CD4-positive, alpha-beta T cell (primary cell): ENCODE measurements at places on chromosomes 4 and X. TPM values are rescaled to one million over a fixed set of nuclear protein-coding genes. Genes with fewer than 3 reads are reported as not detected.

The CPLX1 gene
- 1.5 TPM for total RNA-seq

DNA sequence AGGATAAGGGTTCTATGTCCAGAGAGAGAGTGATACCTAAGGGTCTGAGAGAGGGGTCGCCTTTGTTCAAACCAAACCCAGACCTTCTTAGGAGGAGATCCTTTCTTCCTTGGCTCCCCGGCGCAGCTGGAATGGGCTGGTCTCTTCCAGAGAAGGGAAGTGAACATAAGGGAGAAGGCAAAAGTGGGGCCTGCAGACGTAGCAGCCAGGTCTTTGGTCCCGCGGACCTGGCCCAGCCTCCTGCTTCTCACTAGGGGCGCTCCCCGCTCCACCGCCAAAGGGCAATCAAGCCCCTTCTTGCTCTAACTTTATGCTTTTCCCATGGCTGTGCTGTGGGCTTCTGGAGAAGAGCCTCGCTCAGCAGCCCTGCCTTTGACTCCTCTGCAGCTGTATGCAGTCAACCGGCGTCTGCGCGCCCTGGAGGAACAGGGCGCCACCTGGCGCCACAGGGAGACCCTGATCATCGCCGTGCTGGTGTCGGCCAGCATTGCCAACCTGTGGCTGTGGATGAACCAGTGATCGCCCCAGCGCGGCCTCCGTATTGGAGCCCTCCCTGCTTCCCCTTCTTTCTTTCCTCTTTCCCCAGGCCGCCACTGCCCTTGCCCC lies 6.5 kb downstream of the FATE1 start:
- H3K36me3 ChIP-seq: no peaks in the 10 kb centered on the region
- H3K27ac ChIP-seq: no peak overlapping the region

- H3K4me1 ChIP-seq: no peaks in the 10 kb centered on the region
- DNase-seq: no peak
- H3K4me3 ChIP-seq: no peak overlapping the region
- H3K27ac ChIP-seq: no peak overlapping the region
- peaks cover 31% of the 10 kb centered on the region for H3K36me3 ChIP-seq
- H3K27me3 ChIP-seq: no peaks in the 10 kb centered on the region
Measured at GRCh38 chr4:118767109-118767508, 68.8 kb downstream of the SEC24D start.

DNA sequence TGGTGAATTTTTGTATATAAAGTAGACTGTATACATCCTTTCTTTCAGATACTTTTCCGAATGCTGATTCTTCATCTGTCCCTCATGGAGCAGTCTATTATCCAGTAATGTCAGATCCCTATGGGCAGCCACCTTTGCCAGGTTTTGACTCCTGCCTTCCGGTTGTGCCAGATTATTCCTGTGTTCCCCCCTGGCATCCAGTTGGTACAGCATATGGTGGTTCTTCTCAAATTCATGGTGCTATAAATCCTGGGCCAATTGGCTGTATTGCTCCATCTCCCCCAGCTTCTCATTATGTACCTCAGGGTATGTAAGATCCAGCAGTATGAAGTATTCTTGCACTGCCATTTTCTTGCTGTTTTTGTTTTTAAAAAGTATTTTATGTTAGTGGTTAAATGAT lies 78.7 kb downstream of the ALG13 start:
- peaks cover 13% of the 10 kb centered on the region for H3K36me3 ChIP-seq
- no peak overlapping the region for H3K27ac ChIP-seq
- H3K4me1 ChIP-seq: no peaks in the 10 kb centered on the region
- DNase-seq: no peak
- H3K27me3 ChIP-seq: no peaks in the 10 kb centered on the region
- no peak overlapping the region for H3K4me3 ChIP-seq
